NCI-H1417 treated with DMSO at 0.1 percent for 48 hours (cell line): ENCODE measurements at places on chromosomes 6 and 20.
A peak's percentile ranks its signal among the peaks of the same experiment; 100 is the strongest.

DNA sequence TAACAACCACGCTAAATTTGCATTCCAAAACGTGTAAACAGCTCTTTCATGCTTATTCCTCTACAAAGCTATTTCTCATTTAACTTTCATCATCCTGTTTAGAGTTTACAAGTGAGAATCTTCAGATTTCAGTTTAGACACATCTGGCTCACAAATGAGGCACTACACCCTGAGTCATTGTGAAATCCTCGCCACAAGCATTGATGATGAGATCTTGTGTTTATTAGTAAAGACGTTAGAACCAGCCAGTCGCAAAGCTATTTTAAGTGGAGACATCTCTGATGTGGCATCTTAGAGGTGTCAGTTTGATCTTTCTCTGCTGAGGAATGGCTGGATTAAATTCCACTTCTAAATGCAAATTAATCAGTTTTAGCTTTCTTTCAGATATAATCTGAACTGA is 8.3 kb upstream of the ISM1 start:
- no peak for DNase-seq

- no peak for DNase-seq
These were observed 2.6 kb downstream of the TXLNB start for GRCh38 chr6:139289233-139289632.

DNA sequence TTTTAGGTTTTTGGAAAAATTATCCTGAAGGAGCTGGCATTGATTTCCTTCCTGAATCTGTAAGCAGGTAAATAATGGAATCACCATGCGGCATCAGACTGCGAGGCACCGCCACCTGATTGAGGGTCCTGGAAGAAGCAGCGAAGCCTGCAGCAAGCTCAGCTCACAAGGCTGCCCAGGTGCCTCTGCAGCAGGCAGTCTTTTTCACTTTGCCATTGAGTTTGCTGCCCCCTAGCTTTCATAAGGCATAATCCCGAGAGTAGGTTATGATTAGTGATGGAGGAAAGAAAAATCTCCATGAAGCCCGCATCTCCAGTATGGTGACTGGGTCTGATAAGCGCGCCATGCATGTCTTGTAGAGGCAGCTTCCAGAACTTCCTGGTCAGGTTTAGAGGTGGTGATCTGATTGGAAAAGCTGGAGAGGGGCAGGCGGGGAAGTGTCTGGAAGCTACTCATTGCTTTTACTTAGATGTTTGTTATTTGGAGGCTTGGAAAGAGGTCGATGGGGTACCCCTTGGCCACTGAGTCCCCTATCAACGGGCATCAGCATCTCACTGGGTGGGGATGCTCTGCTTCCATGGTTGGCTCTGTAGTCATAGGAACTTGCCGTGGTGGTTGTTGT is 26.7 kb downstream of the IYD start:
- peak; percentile 35 for DNase-seq

- DNase-seq = no peak
These were observed 4.6 kb downstream of the SLC44A4 start for GRCh38 chr6:31874084-31874670.
